CD4-positive, alpha-beta T cell treated with Interleukin-15 for 4 hours (primary cell): ENCODE measurements at places on chromosomes 3 and 15.
A peak's percentile ranks its signal among the peaks of the same experiment; 100 is the strongest.

DNA sequence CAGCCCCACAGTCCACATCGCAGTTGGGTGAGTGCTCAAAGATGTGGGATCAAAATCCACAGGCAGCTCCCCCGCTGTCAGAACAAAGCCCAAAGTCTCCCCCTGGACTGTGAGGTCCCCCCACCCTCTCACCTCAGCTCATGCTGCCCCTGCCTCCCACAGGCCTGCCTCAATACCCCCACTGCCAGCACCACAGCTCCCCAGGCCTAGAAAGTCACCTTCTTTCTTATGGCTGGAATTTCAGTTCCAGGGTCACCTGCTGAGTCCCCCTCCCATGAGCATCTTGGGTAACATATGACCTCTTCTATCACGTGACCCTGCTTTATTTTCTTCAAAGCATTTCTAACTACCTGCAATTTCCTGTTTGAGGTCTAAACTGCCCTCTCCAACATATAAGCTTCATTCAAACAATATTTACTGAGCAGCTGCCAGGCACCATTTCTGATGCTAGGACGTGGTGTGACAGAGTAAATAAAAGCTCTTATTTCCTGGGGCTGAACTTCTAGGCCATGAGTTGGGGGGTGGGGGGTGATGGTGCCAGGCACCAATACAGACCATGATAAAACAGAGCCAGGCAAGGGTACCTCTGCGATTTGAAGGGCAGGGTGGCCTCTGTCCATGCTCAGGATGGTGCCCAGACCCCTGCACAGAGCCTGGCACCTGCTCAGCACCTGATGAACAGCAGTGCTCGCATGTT is 2.4 kb upstream of the TMEM89 start:
- DNase-seq: no peak

- peak; percentile 19 for DNase-seq
Observed at GRCh38 chr3:73056014-73056844, 5.2 kb upstream of the EBLN2 start.

GRCh38 chr3:71203727-71204488 is 379.6 kb downstream of the FOXP1 start:
- DNase-seq: no peak

- DNase-seq: no peak
Observed at GRCh38 chr3:177640319-177640965, 443.2 kb upstream of the TBL1XR1 start.

- peak; percentile 58 for DNase-seq
Observed at GRCh38 chr3:69204315-69204957, 82.0 kb upstream of the LMOD3 start.

DNA sequence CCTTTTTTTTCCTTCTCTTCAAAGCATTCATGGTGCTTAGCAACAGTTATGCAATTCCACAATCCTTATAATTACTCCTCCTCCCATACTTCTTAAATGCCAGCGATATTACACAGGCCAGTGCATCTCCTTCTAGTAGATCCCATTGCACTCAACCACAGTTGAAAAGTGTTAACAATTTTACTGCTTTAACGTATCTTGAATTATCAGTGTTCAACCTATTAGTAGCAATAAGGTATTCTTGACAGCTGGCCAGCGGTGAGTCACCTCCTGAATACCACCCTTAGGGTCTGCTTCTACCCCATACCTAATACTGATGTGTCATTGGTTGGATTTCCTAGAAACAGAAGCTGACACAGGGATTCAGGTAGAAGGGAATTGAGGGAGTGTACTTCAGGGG is 24.0 kb upstream of the TEX9 start:
- no peak for DNase-seq

DNA sequence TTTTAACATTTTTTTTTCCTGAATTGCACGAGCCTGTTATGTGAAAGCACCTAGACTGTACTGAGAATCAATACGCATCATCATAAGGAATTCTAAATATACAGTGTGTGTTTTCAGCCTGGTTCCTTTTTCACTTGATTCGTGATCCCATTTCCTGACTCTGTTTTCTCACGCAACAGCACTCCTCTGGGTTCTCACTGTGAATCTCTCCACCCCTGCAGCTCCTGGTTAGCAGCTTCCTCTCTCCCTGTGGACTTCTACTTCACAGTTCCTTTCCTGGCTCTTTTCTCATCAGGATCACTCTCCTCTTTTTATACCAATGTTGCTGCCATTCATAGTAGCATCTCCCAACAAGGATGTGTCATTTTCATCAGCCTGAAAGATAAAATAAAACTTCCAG is 297.2 kb downstream of the CADM2 start:
- no peak for DNase-seq

DNA sequence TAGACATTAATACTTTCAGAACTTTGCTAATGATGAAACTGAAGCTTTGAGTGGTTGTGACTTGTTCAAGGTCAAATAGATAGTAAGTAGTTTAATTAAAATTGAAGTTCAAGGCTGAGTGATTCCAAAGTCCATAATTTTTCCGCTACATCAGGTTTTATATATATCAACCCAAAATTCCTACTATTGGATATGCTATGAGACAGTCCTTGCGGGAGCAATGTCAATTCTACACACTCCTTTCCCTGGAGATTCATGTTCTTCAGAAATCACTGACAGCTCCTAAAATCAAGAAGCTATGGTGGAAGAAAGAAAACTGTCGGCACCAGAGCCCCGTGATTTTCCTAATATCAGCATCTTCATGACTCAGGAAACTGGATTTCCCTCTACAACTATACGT is 167.6 kb downstream of the EPHA3 start:
- no peak for DNase-seq
